ENCODE measurements at places on chromosomes 2 and 18.
A peak's percentile ranks its signal among the peaks of the same experiment; 100 is the strongest.

DNA sequence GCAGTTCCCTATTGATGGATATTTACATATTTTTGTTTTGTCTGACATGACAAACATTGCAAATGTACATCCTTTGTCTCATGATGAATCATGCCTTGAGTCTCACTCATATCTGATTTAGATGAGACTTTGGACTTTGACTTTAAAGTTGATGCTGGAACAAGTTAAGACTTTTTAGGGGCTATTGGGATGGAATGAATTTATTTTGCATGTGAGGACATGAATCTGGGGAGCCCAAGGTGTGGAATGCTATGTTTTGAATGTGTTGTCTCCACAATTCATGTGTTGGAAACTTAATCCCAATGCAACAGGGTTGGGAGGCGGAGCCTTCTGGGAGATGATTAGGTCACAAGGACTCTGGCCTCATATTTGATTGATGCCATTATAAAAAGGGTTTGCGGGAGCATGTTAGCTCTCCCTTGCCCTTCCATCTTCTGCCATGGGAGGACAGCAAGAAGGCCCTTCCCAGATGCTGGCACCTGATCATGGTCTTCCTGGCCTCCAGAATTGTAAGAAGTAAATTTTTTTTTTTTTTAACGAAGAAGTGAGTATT lies 29.1 kb upstream of the INO80D start:
- no peak for DNase-seq

DNA sequence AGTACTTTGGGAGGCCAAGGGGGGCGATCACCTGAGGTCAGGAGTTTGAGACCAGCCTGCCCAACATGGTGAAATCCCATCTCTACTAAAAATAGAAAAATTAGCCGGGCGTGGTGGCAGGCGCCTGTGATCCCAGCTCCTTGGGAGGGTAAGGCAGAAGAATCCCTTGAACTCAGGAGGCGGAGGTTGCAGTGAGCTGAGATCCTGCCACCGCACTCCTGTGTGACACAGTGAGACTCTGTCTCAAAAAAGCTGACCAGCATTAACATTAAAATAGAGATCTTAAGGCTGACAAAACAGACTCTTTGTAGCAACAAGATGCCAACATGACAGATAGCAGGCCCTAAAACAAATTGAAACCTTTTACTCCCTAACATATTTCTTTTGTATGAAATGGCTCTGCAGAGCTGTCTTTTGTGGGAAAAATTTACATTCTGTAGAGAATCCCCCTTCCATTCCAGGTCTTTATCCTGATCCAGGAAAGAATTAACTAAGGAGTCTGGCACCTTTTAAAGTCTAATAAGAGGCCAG lies 213.9 kb downstream of the RAB3GAP1 start:
- no peak for DNase-seq

DNA sequence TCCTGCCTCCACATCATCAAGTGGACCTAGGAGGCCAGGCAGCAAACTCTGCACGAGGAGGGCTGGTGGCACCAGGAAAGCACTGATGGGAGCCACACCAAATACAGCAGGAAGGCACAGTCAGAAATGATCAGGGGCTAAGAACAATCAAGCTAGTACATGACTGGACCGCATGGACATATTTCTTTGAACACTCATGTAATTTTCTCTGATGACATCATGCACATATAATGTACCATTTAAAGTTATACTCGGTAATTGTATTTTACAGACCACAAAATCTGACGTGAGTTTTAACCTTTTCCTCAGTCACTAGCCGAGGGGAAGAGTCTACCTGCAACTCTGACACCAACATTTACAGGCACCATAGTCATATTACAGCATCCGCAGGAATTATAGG lies 76.7 kb downstream of the XDH start:
- no peak for DNase-seq

GRCh38 chr2:134682726-134683125 lies 36.1 kb downstream of the TMEM163 start:
- no peak for DNase-seq

- no peak for DNase-seq
These were observed 289.2 kb upstream of the HDAC4 start for GRCh38 chr2:239689985-239690384.

DNA sequence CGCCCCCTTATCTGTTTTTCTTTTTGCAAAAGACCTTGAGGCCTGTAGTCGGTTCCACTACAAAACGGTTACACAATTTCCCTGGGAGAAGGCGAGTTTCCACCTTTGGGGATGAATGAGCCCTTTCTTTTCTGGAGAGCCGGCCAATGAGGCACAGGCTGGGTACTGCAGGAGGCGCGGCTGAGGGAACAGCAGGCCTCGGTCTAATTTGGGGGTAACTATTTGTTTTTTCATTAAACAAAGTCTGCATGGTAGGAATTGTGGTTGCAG lies 129.2 kb downstream of the MYCN start:
- no peak for DNase-seq

GRCh38 chr2:178307650-178308049 lies 113.3 kb downstream of the OSBPL6 start:
- DNase-seq: no peak

DNA sequence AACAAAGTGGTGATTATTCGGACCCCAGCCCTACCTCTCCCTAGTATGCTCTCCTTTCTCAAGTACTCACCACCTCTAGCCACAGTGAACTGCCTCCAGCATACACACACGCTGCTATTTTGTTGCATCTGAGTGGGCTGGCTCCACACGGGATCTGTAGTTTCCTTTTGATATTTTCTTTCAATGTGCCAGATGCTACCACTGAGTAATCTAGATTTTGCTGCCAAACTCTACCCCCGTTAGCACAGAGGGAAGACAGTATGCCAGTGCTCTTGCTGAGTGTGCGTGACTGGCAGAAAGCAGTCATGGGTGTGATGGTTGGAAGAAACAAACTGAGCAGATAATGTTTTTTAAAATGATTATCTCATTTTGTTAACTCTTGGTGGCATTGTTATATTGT lies 11.6 kb downstream of the CFLAR start:
- no peak for DNase-seq

DNA sequence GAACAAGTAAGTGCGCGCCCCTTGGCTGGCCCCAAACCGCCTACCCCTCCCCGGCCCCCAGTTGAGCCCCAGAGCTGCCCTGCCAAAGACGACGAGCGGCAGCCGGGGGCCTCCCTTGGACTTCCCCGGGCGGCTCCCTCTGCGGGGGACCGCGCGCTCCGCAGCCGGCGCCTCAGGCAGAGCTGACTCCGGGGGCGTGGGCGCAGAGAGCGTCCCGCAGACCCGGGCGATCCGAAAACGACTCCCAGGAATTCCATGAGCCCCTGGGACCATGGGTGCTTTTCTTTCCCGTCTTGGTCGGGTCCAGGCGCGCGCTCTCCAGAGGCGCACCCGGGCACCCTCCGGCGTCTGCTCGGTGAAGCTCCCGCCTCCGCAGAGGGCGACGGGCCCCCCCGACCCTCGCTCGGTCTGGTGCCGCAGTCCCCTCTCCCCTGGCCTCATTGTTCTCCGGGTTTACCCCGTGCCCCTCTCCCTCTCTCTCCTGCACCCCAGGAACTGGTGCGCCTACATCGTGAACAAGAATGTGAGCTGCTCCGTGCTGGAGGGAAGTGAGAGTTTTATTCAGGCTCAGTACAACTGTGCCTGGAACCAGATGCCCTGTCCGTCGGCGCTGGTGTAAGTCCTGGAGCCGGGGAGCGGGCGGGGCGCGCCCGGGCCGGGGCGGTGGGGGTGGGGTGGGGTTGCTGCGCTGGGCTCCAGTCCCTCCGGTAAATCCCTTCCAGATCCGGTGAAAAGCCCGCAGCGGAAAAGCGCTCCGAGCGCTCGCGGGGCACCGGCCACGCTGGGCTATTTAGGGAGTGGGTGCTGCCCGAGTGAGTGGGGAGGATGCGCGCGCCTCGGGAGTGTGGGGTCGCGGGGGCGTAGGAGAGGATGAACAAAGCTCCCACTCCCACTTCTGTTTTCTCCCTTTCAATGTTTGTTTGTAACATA lies 776 bp downstream of the EMILIN2 start:
- DNase-seq: peak; percentile 38

- no peak for DNase-seq
These were observed 35.1 kb downstream of the ADI1 start for GRCh38 chr2:3483986-3484960.

DNA sequence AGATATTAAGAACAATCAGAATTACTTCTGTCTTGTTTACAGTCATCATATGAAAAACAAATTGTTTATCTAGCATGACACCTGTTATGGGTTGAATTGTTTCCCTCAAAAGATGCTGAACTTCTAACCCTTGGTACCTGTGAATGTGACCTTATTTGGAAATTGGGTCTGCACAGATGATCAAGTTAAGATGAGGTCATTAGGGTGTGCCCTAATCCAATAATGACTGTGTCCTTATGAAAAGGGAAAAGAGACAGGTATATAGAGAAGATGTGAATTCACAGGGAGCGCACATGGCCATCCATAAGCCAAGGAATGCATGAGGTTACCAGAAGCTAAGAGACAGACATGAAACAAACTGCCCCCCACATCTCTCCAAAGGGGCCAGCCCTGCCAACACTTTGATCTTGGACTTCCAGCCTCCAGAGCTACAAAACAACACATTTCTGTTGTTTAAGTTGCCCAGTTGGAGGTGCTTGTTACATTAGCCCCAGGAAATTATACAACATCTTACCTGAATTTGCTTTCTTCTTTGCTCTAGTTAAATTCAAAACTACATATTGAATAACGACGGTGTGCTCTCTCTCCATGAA lies 2.3 kb upstream of the HPCAL1 start:
- no peak for DNase-seq

DNA sequence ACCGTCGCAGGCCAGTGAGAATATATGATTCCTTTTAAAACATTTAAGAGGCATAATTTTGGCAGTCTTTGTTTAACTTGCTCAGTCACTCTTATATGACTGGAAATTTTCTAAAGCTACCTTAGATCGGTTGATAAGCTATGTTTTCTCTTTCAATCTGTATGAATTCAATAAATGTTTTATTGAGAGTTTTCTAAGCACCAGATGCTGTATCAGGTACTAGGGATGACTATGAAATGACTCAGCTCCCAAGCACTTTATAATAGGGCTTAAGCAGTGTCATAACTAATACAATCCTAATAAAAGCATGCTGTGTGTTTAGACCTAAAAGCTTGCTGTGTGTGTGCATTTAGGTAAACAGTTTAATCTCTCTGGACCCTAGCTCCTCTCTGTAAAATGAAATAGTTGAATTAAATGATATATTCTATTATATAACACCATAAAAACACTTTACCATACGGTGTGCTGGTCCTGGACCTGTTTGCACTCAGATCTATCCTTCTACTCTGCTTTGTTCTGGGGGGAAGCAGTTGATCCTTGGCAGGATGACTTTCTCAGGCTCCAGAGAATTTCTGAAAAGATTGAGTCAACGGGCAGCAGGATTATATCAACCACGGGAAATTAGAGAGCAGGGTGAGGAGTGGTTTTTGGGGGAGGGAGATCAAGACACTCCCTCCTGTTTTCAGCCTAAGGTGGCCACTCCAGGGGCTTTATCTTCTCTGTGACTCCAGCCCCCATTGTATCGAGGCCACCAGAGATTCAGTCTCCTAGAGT lies 26.1 kb upstream of the SLC38A11 start:
- no peak for DNase-seq

- no peak for DNase-seq
These were observed 92.1 kb upstream of the FHL2 start for GRCh38 chr2:105490956-105491355.

DNA sequence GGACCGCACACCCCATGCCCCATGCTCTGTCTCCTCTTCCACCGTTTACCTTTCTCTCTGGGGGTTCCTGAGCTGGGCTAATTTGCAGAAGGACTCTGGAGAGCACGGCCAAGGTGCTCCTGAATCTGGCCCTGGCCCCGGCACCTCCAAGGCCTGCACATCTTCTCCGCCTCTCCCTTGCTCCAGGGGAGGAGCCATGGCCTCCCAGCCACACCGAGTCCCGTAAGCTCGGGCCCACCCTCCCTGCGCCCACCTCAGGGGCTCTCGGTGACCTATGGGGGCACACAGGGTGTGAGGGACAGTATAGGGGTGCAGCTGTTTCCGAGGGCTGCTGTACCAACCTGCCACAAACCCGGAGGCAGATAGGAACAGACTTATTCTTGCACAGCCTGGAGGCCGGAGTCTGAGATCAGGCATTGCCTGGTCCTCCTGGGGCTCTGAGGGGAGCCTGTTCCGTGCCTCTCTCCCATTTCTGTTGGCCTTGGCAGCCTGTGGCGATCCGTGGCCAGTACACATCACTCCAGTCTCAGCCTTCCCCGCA lies 127.3 kb upstream of the GPC1 start:
- DNase-seq: no peak

GRCh38 chr2:134181219-134181618 lies 72.7 kb upstream of the MGAT5 start:
- DNase-seq: no peak

GRCh38 chr2:198036029-198036879 lies 231.9 kb downstream of the PLCL1 start:
- no peak for DNase-seq

GRCh38 chr2:44940732-44941464 lies 604 bp upstream of the SIX3 start:
- DNase-seq: no peak

Measured in neuronal stem cell (in vitro differentiated cells).